ENCODE measurements at places on chromosomes 6 and 20.

- no peak for DNase-seq
These were observed 4.8 kb upstream of the ATXN1 start for GRCh38 chr6:16766043-16766536.

DNA sequence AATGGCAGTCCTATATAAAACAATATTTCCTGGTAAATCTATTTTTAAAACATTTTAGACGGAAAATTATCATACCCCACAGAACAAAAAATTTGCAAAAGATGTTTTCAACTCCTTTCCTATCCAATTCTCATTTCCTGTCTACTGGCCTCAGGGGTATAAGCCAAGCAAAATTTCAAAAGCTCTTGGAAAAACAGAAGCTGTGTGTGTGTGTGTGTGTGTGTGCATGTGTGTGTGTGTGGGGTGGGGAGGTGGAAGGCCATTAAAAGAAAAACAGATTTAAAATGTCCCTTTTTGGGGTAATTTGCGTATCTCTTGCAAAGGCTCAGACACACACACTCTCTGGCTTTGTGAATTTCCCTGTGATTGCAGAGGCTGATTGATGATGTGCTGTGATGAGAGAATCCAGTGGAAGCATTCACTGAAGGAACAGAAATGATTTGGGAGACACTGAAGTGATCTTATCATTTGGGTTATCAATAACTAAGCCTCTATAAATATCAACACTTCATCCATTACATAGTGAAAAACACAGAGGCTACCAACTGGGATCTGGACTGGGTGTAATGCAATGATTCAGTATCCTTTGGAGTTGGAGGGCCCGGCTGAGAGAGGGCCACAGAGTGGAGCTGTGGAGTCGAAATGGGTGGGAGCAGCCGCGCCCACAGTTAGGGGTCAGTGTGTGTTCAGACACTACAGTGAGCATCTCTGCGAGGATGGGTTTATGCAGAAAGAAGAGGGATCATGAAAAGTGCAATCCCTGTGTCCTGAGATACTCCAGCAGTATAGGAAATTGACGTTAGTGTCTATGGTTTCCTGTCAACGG, 106.8 kb upstream of the PREP start:
- no peak for DNase-seq

- DNase-seq: no peak
These were observed 147.3 kb downstream of the UNC5CL start for GRCh38 chr6:40891686-40892085.

DNA sequence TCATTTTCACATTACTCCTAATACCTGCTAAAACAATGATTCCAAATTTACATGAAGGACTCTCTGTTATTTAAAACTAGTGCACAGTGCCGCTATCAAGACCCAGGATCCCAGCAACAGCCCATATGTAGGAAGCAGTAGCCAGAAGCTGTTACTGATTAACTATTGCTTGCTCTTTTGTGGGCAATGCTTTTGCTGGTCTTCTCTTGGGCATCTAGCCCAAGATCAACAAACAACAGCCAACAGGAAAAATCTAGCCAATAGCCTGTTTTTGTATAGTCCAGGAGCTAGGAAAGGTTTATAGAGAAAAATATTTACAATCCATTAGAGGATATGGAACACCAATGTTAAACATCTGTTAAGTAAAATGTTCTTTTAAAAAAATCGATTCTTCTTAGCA, 22.1 kb upstream of the TENT5A start:
- DNase-seq: no peak

DNA sequence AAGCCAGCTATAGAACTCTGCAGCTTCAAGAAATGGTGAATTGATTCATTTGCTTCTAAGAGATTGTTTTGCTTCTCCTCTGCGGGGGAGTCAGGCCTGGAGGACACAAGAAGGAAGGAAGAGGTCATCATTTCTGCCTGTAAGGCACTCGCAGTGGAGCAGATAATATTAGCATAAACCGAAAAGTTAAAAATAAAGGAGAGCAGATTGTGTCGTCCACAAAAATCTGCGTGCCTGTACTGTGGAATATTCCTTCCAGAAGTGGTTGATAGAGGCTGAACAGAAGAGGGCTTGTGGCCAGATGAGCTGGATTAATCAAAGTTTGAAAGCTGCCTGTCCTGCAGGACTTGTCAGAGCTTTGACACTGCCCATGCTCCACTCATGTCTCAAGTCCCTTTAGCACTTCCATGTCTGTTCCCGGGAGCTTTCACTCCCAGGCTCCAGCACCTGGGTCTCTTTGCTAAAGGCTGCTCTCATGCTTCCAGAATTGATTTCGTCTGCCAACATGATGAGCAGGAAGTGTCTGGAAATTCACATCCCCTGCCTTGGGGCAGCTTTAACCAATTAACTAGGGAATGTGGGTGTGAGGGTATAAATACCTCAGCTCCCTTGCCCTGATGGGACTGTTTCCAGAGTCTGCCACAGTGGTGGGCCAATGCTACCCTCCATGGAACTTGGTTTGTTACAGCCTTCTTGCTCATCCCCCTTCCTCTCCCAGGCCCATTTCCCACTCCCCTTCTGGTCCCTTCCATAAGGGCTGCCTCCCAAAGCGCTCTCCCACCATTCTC, 65.1 kb upstream of the STX16 start:
- no peak for DNase-seq

- no peak for DNase-seq
These were observed 374.3 kb upstream of the SOX4 start for GRCh38 chr6:21219241-21219640.

- no peak for DNase-seq
These were observed 140.9 kb downstream of the GRIK2 start for GRCh38 chr6:101534386-101534785.

DNA sequence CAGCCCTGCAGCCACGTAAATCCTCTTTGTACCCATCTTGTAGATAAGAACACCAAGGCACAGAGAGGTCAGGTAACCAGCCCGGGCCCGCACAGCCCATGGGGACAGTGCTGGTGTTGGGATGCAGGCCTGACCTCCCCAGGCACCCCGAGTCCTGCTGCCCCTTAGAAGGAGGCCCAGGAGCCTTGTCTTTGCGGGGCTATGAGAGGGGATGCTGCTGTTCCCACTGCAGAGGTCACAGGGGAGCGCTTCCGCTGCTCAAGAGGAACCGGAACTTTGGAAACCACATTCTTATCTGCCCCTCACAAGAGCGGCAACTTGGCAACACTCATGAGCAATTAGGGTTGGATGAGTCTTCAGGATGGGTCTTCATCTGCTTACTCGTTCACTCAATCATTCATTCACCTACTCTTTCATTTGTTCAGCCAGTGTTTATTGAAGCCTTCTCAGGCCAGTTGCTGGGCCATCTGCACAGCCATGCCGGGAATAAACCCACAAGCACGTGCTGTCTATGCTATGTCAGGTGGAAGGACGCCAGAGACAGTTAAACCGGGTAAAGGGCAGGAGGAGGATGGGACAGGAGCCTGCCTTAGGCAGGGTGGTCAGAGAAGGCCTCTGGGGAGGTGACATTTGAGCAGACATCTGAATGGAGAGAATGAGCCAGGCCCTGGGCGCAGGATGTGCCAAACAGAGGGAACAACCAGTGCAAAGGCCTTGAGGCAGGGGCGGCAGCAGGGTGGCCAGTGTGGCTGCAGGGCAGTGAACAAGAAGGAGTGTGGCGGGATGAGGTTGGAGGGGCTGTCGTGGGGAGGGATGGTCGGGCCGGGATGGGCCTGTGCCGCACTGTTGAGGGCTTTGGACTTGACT, 60.8 kb downstream of the RBM38 start:
- peak; percentile 30 for DNase-seq

GRCh38 chr6:158125271-158125670, 42.8 kb downstream of the SERAC1 start:
- DNase-seq: no peak

DNA sequence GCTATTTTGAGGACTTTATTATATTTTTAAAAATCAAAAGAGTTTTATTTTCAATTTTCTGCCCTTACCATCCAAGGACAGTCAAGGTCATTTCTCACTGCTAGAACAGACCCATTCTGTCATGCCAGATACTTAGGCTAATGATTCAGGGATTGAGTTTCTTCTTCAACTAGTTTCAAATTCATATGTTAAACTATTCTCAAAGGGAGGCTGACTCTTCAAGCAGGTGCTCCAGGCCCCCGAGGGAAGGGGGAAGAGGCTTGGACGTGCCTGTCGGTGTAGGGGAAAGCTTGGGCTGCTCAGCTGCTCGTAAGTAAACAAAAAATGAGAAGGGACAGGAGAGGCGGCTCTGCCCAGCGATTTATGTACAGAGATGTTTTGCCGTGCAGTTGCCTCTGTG, 69.4 kb upstream of the MYLIP start:
- no peak for DNase-seq

- no peak for DNase-seq
These were observed 8.4 kb upstream of the GLP1R start for GRCh38 chr6:39040080-39040673.

- peak; percentile 82 for DNase-seq
These were observed 52.2 kb upstream of the BTN3A2 start for GRCh38 chr6:26312501-26313397.

DNA sequence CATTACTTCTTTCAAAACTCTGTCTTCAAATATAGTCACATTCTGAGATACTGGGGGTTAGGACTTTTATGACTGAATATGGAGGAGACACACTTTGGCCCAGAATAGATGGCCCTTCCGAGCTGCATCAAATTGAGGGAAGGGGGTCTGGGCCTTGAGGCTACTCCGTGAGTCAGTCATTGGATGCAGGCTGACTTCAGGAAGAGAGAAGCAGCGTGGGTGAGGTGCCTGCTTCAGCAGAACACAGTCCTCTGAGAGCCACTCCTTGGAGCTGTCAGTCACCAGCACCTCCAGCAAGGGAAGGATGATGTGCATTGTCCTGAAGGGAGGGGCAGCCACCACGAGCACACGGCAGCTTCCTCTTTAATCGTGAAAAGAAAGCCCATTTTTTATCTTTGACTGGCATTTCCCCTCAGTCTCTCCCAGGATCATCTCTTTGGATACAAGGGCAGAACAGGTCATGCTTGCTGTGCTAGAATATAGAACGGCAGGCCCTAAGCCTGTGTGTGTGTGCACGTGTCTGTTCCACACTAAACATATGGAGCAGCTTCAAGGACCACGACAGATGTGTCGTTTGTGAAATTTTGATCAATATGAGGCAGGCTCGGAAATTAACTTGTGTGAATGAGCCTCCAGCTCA, 721.6 kb downstream of the KIF16B start:
- DNase-seq: no peak

GRCh38 chr20:6715401-6715941, 52.0 kb upstream of the BMP2 start:
- DNase-seq: no peak

DNA sequence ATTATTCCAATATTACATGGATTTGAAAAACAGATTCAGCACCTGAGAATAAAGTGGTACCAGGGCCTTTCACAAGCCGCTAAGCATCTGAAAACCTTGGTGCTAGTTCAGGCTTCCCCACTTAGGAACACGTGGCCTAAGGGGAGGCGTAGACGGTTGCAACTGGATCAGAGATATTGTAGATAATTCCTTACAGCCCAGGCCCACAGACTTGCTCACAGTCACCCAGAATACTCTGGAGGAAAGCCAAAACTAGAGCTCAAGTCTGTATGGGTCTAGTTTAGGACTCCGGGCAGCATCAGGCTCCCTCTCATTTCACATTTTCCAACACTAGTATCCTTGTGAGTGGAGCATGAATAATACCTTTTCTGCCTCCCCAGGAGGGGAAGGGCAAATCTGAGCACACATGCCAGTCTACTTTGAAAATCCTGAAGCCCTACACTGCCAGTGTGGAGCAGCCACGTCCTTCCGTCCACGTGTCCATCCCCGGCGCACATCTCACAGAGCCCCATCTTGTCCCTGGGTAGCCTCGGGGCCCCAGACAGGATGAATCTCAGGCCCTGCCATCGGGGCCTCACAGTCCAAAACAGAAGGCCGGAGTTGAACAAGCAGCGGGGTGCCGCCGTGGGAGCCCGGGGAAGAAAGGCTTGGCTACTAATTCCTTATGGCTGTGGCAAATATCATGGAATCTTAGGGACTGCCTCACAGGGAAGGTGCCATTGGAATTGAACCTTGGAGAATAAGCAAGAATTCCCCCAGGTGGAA, 299.3 kb downstream of the NRN1 start:
- DNase-seq: no peak

- no peak for DNase-seq
These were observed 12.5 kb downstream of the OTOR start for GRCh38 chr20:16760431-16761304.

DNA sequence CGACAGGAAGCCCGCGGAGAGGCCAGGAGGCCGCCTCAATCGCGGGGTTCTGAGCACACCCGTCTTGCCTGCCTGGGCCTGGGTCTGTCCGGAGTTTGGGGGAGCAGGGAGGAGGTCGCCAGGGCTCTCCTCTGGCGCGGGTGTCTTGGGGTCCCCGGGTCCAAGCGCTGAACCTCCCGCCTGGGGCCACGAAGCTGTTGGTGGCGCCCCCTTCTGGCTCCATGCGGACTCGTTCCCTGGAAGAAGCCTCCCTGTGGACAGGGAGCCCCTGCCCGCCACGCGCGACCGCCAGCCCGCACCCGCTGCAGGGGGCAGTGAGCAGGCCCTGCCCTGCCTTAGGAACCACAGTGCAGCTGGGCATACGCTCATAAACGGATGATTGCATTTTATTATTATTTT, 44.7 kb downstream of the MCUR1 start:
- no peak for DNase-seq

DNA sequence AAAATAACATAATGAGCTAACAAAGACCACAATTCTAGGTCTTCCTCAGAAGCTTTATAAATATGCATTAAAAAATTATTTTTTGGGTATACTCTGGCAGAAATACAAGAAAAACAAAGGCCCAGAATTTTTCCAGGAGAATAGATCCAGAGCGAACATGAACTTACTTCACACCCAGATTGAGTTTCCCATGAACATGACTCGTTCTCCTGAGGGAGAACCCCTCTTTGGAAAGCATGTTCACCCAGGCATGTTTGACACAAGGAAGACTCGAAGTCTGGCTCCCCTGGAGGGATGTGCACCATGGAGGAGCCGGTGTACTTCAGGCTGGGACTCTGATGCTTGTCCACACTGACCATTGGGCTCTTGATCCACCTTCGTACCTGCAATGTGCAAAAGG, 56.1 kb downstream of the SGK1 start:
- no peak for DNase-seq

- DNase-seq: no peak
These were observed 160.3 kb upstream of the CDYL start for GRCh38 chr6:4615891-4616290.
